ENCODE measurements at places on chromosomes 7 and 10. TPM values are rescaled to one million over a fixed set of nuclear protein-coding genes. Genes with fewer than 3 reads are reported as not detected.

- H3K27ac ChIP-seq: no peak overlapping the region
- no peak for DNase-seq
- no peaks in the 10 kb centered on the region for H3K27me3 ChIP-seq
- no peaks in the 10 kb centered on the region for H3K36me3 ChIP-seq
Measured at GRCh38 chr10:115744089-115744488, 528.9 kb downstream of the GFRA1 start.

The DDX56 gene
- total RNA-seq: 72.5 TPM

GRCh38 chr7:5478568-5479430 is 55.2 kb upstream of the TNRC18 start:
- no peak for DNase-seq
- no peak overlapping the region for H3K27ac ChIP-seq
- H3K36me3 ChIP-seq: no peaks in the 10 kb centered on the region
- no peaks in the 10 kb centered on the region for H3K27me3 ChIP-seq
- H3K4me1 ChIP-seq: peaks cover 16% of the 10 kb centered on the region

The LYZL1 gene
- total RNA-seq: not detected

DNA sequence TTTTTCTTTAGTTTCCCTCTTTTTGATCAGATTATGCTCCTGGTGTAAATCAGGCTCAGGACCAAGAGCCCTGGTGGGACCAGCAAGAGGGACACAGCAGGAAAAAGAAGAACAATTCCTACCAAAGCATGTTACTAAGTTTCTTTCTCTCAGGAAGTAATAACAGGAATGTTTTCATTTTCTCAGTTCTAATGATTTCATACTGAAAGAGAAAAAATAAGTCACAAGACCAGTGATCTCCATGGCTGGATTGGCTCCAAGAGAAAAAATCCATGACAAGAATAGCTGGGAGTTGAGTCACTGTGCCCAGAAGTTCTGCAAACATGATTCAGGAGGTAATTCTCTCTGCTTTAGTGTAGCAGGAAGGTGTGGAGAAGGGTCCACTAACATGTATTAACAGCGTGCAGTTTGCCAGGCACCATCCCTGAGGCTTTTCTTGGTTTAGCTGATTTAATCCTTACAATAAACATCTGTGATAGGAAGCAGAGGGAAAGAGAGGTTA is 23.8 kb upstream of the IFIT2 start:
- no peak overlapping the region for H3K4me3 ChIP-seq
- no peaks in the 10 kb centered on the region for H3K27me3 ChIP-seq
- peaks cover 59% of the 10 kb centered on the region for H3K4me1 ChIP-seq
- peak overlapping the region; percentile 84 for H3K27ac ChIP-seq
- DNase-seq: peak; percentile 65

- no peak overlapping the region for H3K4me3 ChIP-seq
- no peaks in the 10 kb centered on the region for H3K27me3 ChIP-seq
- H3K4me1 ChIP-seq: no peaks in the 10 kb centered on the region
- H3K27ac ChIP-seq: no peak overlapping the region
- no peaks in the 10 kb centered on the region for H3K36me3 ChIP-seq
Measured at GRCh38 chr10:20624642-20625041, 272.5 kb downstream of the NEBL start.

DNA sequence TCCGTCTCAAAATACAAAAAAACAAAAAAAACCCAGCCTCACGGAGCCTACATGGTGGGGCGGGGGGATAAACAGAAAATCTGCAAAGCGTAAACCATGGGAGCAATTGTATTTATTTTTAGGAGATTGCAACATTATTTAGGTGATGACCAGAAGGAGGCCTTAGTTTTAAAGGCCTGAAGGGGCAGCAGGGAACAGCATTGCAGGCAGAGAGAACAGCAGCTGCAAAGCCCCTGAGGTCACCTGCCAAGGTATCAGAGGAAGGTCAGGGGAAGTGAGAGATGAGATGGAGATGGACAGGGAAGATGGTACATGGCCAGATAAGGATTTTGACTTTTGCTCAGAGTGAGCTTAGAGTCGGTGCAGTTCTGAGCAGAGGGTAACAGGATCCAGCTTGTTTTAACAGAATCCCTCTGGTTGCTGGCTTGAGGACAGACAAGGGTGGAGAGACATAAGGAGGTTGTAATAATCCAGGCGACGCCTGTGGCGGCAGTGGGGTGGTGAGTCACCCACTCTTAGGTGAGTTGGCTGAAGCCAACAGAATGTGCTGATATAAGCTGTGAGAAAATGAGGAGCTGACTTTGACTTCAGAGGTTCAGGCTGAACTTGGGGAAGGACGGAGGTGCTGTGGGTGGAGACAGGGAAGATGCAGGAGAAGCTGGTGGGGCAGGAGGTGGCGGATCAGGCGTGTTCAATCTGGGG is 82.3 kb upstream of the GTF2I start:
- peak overlapping the region; percentile 81 for H3K27ac ChIP-seq
- peaks cover 31% of the 10 kb centered on the region for H3K4me1 ChIP-seq
- H3K27me3 ChIP-seq: no peaks in the 10 kb centered on the region
- H3K36me3 ChIP-seq: no peaks in the 10 kb centered on the region

DNA sequence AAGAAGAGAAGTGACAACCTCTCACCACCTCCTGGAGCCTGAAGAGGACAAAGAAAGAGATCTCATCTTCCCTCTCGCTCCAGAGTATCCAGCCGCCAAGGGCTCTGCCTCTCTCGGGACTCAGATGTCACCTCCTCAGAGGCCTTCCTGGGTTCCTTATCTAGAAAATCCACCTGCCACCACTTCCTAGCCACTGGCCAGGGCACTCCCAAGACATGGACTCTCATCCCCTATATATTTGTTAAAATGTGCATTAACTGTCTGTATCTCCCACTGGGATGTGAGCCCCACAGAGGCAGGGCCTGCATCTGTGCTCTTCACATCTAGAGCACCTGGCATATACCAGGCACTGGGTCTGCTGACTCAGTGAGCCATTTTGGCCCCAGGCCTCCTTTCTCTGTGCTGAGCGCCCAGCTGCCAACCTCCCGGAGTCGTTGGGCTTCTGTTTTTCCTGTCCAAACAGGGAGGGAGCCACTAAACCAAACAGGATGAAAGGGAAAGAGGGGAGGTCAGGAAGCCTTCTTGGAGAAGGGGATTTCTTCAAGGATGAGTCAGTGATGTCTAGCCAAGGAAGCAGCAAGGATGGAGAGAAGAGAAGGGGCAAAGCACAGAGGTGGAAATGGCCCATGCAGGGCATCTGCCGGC is 58.9 kb downstream of the KCNMA1 start:
- DNase-seq: no peak
- no peaks in the 10 kb centered on the region for H3K36me3 ChIP-seq
- H3K27ac ChIP-seq: no peak overlapping the region

DNA sequence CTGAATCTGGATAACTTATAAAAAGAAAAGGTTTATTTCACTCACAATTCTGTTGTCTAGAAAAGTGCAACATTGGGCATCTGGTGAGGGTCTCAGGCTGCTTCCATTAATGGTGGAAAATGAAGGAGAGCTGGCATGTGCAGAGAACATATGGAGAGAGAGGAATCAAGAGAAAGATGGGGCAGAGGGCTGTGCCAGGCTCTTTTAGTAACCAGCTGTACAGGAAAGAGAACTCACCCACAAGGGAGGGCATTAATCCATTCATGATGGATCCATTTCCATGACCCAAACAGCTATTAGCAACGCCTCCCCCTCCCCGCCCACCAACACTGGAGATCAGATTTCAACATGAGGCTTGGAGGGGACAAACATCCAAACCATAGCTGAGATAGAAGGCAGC is 61.7 kb upstream of the LYZL1 start:
- no peak overlapping the region for H3K27ac ChIP-seq
- H3K36me3 ChIP-seq: no peaks in the 10 kb centered on the region
- no peaks in the 10 kb centered on the region for H3K4me1 ChIP-seq
- H3K4me3 ChIP-seq: no peak overlapping the region
- DNase-seq: no peak

The ATRNL1 gene
- total RNA-seq: 1.1 TPM
